ENCODE measurements at places on chromosomes 6 and 20.
A peak's percentile ranks its signal among the peaks of the same experiment; 100 is the strongest.

GRCh38 chr6:63685446-63686379, 50.1 kb downstream of the PHF3 start:
- no peak for DNase-seq

GRCh38 chr6:159213405-159213804, 44.2 kb downstream of the FNDC1 start:
- DNase-seq = no peak

GRCh38 chr6:161522276-161522675, 248.4 kb upstream of the AGPAT4 start:
- no peak for DNase-seq

DNA sequence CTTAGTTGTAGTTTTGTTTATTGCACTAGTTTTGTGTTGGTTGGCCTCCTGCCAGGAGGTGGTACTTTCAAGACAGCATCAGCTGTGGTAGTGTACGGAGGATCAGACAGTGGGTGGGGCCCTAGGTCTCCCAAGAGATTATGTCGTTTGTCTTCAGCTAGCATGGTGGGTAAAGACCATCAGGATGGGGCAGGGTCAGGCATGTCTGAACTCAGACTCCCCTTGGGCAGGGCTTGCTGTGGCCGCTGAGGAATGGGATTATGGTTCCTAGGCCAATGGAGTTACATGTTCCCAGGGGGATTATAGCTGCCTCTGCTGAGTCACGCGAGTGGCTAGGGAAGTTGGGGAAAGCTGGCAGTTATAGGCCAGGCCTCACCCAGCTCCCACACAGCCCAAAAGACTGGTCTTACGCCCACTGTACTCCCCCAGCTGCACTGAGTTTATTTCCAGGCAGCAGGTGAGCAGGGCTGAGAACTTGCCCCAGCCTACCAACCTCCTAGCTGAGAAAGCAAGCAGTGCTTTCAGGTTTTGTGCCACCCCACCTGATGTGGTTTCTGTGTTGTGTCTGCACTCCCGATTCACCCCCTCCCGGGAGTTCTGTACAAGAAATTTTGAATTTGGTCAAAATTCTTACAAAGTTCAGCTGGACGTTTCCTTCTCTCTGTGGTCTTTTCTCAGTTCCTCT, 24.7 kb downstream of the ZSCAN31 start:
- no peak for DNase-seq

GRCh38 chr6:14665827-14666724, 548.5 kb downstream of the CD83 start:
- DNase-seq = no peak

DNA sequence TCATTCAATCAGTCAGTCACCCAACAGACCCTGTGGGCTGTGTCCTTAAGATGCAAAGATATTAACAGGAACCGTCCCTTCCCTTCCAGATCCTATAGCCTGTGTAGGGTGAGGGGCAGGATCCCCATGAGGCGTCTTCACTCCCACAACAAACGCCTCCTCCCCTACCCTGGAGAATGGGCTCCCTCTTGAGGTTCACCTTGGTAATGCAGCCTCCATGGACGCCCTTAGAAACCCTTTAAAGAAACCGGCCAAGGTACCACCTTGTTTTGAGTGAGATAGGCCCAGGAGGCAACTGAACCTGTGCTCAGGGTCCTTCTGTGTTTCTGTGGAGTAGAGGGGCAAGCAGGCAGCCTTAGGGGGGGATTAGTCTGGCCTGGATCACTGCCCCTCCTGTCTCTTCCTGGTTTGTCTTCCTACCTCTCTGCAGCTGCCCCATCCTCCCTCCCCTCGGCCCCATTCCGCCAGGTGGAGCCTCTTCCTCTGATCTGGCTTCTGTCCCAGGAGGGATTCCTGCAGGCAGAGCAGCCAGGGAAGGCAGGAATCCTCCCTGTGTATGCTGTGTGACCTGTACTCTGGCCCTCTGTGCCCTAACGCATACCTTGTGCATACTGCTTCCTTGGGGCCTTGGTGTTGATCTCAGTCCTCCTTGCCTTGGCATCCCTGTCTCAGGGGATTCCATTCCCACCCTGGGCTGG, 6.6 kb upstream of the GUCA1A start:
- peak; percentile 70 for DNase-seq

DNA sequence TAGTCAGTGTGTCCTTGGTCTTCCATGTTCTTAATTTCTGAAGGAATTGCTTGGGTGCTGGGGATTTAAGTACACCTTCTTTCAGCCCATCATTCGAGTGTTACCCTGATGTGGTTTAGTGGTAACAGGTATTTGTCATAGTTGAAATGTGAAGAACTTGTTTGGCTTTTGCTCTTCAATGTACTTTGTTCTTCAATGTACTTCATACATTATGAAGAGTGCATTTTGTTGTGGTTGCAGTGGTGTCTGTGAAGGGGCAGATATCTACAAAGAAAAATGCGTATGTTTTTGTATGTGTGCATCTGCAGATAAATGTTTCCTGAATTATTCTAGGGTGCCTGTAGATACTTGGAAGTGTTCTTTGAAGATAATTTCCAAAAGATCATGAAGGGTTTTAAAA, 111.2 kb upstream of the SUPT3H start:
- no peak for DNase-seq

GRCh38 chr6:53203483-53203882, 54.8 kb upstream of the GCM1 start:
- no peak for DNase-seq

DNA sequence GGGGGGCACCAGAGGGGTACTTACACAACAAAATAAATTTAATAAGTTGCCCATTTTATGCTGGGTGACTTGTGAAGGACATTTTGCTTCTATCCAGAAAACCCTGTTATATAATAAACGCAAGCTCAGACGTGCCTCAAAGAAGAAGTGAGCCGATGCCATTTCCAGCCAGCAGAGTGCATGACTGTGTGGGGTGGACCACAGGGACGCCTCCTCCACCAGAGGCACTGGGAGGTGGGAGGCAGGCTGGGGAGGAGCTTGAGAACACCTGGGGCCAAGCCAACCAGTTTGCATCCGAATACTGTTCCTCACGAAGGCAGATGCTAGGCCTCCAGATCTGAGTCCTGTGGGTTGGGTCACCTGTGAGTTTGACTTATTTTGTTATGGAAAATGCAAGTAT, 363.8 kb downstream of the RNGTT start:
- no peak for DNase-seq

- no peak for DNase-seq
Observed at GRCh38 chr6:139640921-139641320, 266.5 kb upstream of the CITED2 start.

- no peak for DNase-seq
Observed at GRCh38 chr6:56339524-56339923, 92.1 kb upstream of the COL21A1 start.

GRCh38 chr6:129749749-129750120, 39.8 kb upstream of the ARHGAP18 start:
- no peak for DNase-seq

DNA sequence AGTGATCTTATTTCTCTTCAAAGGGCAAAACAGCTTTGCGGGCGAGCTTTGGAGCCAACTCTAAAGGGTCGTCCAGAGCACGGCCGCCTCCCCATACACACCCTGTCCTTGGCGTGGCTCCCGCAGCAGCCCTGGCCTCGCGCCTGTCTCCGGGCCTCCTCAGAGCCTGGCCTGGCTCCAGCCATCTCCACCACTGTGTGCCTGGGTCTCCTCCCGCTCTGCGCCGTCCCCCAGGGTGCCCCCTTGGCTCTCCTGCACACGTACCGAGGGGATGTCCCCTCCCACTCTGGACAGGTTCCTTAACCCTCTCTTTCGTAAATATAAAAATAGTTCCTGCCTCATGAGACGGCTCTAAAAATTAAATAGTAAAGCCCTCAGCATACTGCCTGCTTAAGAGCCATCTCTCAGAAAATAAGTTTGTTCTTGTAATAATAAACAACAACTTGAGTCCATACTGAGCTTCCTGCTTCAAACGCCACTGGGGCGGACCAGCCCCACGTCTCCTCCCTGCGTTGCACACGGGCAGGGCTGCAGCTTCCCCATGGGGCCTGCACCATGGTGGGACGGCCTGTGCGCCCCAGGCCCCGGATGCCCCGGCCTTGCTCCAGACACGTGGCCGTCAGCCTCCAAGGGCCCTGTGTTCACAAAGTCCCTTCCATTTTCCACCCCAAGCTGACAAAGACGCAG, 226.2 kb downstream of the TTLL2 start:
- no peak for DNase-seq

GRCh38 chr6:21201187-21201586, 392.4 kb upstream of the SOX4 start:
- DNase-seq = peak; percentile 78

DNA sequence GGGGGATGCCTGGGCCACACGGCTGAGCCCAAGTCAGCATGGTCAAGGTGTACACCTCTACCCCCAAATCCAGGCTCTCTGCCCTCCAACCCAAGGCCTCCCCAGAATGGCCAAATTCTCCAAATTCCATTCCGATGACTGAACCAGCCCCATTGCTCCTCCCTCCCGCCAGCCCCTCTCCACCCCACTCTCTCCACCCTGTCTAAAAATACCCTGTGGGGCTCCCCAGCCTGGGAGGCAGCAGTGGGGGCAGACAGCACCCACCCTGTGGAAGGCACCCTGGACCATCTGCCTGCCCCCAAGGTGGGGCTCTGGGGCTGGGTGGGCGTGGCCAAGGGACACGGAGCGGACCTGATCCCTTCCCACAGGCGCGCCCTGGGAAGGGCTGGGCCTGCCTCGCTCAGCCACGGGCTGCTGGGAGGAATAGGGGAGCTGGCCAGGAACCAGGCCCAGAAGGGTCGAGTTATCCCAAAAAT, 11.4 kb downstream of the TEAD3 start:
- no peak for DNase-seq

- no peak for DNase-seq
Observed at GRCh38 chr6:144149558-144149893, 791 bp upstream of the STX11 start.

- DNase-seq = no peak
Observed at GRCh38 chr20:50431066-50431450, 79.1 kb upstream of the PTPN1 start.

DNA sequence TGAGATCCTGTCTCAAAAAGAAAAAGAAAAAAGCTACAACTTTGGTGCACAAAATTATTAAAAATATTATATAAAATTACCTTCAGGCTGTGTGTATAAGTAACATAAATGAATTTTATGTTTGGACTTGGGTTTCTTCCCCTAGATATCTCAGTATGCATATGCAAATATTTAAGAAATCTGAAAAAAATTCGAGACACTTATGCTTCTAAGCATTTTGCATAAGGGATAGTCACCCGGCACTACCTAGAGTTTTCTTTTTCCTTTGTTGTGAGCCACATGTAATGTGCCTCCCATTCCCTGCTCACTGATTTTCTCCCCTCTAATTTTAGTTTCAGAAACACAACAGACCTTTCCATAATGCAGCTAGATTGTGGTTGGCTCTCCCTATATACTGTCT, 79.4 kb downstream of the NCOA3 start:
- DNase-seq = peak; percentile 88

DNA sequence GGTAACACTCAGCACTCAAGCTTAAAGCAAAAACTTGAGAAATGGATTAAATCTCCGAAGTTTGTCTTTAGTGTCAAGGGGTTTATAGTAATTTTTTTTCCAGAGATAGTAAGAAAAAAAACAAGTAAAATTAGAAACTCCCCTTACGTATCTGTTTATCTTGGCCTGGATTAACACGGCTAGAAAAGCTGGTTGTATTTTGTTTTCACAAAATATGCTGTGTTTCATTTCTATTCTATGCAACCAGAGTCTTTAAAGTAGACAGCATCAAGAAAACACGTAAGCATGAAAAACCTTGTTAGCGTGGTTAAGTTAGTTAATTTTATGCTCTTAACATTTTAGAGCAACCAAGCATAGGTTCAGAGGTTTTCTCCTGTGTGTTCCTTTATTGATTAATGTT, 21.8 kb upstream of the ERVFRD-1 start:
- DNase-seq = no peak

- DNase-seq = no peak
Observed at GRCh38 chr6:21107796-21108195, 485.8 kb upstream of the SOX4 start.

DNA sequence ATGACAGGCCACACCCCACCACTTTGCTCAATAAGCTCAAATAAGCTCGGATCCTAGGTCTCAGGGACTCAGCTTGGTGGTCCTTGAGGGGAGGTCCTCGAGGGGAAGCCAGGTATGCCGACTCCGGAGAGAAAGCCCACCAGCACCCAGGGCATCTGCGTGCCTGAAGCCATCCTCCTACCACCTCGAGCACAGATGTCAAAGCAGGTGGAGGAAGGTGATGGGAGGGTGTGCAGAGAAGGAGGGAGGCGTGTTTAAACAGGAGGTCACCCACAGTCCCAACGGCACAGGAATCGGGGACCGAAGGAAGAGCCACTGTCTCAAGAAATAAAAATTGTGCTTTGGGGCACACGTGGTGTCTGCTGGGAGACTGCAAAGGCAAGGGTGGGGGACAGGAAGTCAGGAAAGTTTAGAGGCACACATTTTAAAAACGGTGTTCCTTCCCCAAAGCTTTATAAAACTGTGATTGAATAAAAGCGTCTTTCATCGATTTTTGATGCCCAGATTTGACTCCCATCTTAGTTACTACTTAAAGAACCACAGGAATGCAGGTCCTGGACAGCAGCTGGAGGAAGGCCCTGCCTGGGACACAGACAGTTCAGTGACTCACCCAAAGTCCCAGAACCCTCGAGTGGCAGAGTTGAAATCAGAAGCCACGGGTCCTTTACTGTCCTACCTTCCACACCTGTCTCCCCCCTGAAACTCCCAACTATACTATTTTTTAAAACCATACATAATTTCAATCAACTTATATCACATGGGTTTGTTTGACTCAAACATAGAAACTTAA, 221.0 kb upstream of the PDE10A start:
- DNase-seq = no peak

- DNase-seq = no peak
Observed at GRCh38 chr6:52739134-52739533, 24.1 kb downstream of the GSTA2 start.

DNA sequence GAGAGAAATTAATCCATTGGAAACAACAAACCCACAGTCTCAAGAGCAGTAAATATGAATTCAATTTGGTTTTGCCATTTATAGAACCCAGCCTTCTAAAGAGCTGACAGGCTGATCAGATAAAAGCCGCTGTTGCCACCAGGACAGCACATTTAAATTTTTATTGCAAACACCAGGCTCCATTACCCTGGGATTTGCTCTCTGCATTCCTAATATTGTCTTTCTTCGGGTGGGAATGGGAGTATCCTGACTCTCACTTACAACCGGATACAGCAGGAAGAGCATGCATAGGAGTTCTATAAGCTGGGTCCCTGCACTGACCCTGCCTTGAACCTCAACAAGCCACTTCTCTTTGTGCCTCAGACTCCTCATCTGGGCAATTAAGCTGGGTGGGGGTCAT, 142.9 kb downstream of the LRFN2 start:
- no peak for DNase-seq

All from NCI-H526 treated with DMSO at 0.1 percent for 48 hours (cell line).